ENCODE measurements at places on chromosomes 1 and 21. TPM values are rescaled to one million over a fixed set of nuclear protein-coding genes. Genes with fewer than 3 reads are reported as not detected.

DNA sequence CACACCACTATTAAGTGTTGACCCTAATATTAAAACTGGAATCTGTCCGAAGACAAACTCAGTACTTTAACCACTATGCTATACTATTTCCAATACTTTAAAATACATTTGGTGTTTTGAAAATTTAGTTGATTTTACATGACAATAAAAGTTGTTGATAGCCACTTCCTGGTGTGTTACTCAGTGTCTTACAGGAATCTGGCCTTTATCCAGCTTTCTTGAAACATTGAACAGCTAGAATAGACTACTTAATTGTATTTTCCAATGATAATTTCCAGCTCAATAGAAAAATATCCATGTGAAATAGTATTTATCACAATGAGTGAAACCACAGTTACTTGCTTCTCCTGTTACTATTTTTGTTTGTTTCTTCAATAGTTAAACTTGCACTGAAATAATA, 369.6 kb upstream of the ADGRL4 start:
- DNase-seq, result no peak

- DNase-seq, result no peak
These were observed 425.7 kb downstream of the SIPA1L2 start for GRCh38 chr1:232204269-232204668.

DNA sequence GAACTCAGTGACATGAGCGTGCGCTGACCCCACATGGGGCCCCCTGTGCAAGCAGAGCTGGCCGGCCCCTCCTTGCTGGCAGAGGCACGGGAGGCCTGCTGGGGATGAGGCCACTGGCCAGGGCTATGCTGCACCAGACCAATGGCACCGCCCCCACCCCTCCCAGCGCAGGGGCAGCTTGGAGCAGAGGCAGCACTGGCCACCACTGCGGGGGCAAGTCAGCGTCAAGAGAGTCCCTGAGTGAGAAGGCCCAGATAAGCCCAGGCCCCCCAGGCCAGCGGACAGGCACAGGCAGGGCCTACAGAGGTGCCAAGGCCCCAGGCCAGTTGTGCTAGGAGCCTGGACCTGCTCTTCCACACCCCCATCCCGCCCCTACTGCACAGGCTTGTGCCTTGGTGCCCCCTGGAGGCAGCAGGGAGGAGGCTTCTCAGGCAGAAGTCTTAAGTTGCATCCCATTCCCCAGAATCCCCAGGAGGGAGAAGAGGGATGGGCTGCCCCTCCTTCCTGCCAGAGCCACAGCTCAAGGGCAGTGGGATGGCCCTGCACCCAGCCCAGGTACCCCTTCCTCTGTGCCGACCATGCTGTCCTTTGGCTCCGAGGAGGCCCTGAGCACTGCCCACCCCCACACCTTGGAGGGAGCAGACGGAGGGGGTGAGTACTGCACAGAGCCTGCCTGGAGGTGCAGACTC, 35.8 kb downstream of the EPHX1 start:
- DNase-seq, result peak; percentile 77

NTMT2 gene
- total RNA-seq, result not detected

FAM3B gene
- 4.8 TPM for total RNA-seq

GRCh38 chr1:88768816-88769215, 84.7 kb downstream of the PKN2 start:
- no peak for DNase-seq

DNA sequence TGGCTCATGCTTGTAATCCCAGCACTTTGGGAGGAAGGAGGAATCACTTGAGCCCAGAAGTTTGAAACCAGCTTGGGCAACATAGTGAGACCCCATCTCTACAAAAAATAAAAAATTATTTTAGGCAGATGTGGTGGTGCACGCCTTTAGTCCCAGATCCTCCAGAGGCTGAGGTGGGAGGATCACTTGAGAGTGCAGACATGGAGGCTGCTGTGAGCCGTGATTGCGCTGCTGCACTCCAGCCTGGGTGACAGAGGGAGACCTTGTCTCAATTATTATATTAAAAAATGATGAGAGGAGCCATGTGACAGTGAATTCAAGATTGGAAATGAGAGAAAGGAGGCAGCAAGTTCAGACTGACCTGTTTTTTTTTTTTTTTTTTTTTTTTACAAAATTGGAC, 282.3 kb downstream of the ZP4 start:
- no peak for DNase-seq

GRCh38 chr1:221878134-221878533, 136.2 kb upstream of the DUSP10 start:
- DNase-seq, result no peak

DNA sequence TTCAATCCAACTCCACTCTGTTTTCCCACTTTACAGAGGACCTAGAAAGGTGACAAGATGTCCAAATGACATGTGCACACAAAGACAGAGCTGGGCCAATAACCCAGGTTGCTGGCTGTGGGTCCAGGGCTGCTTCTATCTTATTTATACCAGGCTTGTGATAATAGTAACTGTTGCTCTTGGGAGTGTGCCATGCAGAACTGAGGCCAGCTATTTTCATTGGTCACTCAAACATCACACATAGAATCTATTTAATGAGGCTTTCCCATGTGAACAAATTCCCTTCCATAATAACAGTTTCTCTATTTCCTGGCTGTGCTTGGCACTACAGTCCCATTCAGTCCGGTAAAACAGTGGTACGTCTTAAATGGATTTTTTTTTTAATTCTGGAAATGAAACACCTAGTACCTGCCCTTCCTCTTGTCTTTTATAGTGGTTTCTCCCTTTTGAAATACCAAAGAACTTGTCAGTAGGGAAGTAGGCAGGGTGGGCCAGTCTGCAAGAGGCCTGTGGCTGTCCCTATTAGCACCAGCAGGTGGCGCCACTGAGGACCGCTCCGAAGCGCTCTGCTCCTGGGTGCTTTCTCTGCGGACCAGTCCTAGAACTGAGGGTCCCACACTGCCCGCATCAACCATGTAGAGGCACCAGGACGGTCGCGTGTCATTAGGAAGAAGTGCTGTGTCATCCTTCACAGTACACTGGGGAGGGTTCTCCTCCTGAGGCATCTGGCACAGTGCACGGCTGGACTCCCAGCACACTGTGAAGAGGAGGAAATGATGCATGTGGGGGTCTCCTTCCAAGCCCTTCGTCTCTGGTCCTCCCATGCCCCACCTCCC, 52.1 kb downstream of the GPR161 start:
- peak; percentile 77 for DNase-seq

DNA sequence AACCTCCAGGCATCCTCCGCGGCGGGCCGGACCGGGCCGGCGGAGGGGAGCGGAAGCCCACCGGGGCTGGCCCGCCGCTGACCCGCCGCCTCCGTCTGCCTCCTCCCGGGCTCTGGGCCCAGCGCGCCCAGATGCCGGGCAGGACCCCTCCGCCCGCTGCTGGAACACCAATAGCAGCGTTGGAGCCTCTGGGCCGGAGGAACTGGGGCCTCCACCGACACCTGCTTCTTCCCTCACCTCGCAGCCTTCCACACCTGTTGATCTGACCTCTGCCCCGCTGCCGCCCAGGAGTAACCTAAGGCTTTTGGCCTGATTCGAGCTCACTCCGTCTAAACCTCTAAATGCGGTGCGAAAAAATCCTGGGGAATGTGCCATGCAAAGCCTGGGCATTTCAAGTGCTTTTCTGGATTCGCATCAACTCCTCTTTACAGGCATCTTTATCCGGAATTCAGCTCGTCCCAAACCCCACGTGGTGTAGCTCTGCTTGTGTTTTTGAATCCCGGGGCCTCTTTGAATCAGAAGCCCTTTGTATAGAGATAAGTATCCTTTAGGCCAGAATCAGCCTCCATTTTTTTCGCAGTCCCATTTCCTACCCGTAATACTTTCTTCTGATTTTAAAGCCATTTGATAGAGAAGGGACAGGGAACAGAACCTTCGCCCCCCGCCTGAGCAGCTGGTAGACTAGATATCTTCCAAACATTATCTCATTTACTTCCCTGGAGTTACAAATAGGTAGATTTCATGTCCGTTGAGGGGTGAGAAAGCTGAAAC, 680 bp upstream of the CNN3 start:
- peak; percentile 67 for DNase-seq

DNA sequence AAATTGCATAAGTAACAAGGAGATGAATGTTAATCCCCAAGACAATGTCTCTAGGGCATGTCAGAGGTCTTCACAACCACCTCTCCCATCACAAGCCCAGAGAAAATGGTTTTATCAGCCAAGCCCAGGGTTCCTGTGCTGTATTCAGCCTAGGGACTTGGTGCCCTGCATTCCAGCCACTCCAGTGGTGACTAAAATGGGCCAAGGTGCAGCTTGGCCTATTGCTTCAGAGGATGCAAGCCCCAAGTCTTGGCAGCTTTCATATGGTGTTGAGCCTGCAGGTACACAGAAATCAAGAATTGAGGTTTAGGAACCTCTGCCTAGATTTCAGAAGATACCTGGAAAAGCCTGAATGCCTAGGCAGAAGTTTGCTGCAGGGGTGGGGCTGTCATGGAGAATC, 1118.6 kb downstream of the PLA2G4A start:
- DNase-seq, result no peak

CACHD1 gene
- total RNA-seq, result 32.0 TPM

DNA sequence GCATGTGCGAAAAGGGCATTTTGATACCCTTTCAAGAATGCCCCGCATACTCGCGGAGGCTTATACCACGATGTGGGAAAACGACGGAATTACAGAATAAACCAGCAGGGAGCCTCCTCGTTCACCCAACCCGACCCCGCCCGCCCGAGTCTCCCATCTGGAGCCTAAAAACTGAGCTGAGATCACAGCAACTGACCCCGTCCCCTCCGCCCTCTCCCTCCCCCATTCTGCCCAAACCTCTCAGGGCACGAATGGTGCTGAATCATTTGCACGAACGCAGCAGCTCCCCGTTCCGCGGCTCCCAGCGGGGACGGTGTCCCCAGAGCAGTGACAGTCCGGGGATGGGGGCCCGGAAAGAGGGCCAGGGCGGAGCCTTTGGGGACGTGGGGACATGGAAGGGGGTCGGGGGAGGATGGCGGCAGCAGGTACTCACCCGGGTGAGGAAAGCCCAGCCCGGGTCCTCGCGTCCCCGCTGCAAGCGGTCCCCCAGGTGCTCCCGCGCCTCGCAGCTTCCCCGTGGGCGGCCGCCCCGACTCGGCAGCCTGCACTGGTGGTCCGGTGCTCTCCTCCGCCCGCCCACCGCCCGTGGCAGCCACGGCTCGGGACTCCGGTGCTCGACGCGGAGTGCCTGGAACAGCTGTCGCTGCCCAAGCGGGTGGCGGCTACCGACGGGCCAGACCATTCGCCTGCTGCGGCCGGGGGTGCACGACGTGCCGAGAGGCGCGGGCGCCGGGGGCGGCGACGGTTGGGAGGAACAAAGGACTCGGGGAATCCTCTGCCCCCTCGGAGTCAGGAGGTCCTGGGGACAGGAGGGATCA, at the start of gene TTLL7:
TSS of gene TTLL7 (minus strand) at position 635 of the 818 bp plus-strand sequence. CDS start 46,921 bp downstream, outside the sequence.
- peak; percentile 82 for DNase-seq
